Right ventricle myocardium inferior (tissue), 1 donor: ENCODE measurements at places on chromosomes 1 and 21.

DNA sequence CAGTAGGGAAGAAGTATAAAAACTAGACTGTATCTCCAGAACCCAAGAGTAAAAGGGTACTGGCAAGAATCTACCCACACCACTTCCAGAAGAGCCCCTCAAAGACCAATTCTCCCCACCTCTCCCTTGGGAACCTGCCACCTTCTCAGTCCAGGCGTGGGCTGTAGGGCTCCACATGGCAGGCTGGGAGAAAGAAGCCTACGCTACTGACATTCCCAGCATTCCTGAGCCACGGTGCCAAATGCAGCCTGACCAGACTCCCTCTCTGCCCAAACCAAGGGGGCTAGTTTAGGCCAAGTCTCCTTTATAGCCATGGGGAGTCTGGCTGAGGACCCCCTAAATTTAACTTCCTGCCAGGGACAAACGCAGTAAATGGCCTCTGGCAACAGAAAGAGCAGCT is 2.0 kb downstream of the UBE2Q1 start:
- DNase-seq, result no peak

DNA sequence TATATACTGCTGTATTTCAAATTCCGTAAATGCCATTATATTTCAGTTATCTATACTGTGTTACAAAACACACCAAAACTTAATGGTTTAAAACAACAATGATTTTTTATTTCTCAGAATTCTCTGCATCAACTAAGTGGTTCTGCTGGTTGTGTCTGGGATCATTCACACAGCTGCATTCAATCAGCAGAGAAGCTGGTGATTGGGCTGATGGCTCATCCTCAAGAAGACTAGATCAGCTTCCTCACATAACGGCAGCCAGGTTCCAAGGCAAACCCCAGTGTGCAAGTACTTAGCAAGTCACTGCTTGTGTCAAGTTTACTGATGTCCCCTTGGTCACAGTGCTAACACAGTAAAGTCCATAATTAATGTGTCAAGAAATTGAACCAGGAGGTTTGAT is 86.3 kb upstream of the VANGL1 start:
- no peak for DNase-seq

DNA sequence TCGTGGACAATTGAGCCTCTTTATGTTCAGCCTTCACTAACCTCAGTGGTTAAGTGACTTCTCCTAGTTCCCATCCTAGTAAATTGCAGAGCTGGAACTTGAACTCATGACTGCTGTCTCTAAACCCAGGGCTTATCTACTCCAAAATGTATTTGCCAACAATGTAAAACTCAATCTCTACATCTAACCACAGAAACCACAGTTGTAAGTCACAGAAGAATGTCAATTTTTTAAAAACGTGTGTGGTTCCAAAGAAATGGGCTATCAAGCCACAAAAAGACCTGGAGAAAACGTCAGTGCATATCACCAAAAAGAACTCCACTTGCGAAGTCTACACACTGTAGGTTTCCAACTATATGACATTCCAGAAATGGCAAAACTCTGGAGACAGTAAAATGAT is 172.6 kb upstream of the HMCN1 start:
- no peak for DNase-seq

DNA sequence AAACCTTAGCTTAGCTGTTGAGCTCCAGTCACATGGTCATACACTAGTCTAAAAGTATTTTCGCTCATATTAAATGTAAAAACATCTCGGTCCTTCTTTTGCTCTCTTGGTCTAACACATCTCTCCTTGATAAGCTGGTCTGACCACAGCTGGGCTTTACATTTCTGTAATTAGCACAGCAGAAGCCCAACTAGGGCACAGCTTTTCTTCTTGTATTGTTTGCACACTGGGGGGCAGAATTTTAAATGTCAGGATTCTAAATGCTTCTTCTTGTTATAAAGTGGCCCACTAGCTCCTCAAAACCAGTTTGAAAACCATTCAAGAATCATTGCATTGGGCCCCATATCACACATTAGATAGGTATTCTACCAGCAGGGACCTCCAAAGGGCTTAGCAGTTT is 289.1 kb upstream of the PKN2 start:
- DNase-seq, result no peak
